Tongue (tissue), 3 donors: ENCODE measurements at places on chromosomes 2 and 18. TPM values are rescaled to one million over a fixed set of nuclear protein-coding genes. Genes with fewer than 3 reads are reported as not detected.
A peak's percentile ranks its signal among the peaks of the same experiment; 100 is the strongest.

The IMPA2 gene
- 58.2 TPM for total RNA-seq

The DSG1 gene
- 17.2 TPM for total RNA-seq

The DAPL1 gene
- 3.5 TPM for total RNA-seq

DNA sequence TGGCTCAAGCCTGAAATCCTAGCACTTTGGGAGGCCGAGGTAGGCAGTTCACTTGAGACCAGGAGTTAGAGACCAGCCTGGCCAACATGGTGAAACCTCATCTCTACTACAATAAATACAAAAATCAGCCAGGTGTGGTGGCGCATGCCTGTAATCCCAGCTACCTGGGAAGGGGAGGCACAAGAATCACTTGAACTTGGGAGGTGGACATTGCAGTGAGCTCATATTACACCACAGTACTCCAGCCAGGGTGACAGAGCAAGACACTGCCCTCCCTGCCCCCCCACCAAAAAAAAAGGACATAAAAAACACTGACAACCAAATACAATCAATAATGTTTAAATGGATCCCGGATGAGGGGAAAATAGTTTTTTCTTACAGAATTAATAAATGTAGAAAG is 7.8 kb downstream of the TIA1 start:
- no peak for DNase-seq

DNA sequence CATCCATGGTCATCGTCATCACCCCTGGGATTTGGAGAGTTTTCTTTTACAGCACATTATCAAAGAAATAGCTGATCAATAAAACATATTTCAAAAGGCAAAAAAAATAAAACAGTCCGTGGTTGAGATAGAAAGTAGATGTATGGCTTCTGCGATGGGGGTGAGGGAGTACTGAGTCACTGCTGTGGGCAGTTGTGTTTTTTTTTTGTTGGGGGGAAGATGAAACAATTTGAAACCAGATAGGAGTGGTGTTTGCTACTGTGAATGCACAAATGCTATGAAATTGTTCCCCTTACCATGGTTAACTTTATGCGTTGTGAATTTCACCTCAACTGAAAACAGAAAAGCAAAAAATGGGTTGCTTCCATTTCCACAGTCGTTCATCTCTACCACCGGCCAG is 11.9 kb upstream of the SALL3 start:
- DNase-seq: no peak

- DNase-seq: no peak
Measured at GRCh38 chr18:44096016-44096415, 584.7 kb upstream of the SETBP1 start.

DNA sequence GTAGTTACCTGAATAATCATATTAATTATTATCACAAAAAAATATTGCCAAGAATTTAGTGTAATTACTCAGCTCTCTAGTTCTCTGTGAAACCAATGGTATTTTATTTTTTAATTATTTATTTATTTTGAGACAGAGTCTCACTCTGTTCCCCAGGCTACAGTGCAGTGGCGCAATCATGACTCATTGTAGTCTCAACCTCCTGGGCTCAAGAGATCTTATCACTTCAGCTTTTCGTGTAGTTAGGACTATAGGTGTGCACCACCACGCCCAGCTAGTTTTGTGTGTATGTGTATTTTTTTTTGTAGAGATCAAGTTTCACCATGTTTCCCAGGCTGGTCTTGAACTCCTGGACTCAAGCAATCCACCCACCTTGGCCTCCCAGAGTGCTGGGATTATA is 440.4 kb upstream of the CDH20 start:
- DNase-seq: no peak

DNA sequence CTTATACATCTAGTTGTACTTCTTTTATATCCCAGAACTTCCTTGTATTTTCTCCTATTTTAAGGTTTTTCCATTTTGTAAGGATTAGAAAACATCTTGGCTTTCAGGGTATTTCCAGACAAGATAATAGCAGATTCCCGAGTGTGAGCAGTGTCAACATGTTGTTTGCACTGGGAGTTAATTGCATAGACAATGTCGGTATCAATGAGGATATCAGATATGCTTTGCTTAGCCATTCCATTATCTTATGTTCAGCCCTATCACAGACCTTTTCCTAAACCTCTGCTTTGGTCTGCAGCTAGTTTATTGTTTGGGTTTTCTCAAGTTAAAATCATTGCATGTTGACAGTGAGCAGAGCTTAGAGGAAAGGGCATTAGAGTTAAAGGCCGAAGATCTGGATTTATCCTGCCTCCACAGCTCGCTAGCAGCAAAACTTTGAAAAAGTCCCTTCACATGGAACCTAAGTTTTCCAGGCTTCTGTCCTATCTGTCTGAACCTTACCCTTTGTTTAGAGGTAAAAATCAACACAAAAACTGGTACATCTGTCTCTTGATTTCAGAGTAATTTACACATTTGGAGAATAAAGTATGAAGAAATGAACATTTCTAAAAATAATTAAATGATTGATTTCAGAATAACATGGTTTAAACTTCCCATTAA is 355.4 kb downstream of the KIAA1328 start:
- DNase-seq: no peak

DNA sequence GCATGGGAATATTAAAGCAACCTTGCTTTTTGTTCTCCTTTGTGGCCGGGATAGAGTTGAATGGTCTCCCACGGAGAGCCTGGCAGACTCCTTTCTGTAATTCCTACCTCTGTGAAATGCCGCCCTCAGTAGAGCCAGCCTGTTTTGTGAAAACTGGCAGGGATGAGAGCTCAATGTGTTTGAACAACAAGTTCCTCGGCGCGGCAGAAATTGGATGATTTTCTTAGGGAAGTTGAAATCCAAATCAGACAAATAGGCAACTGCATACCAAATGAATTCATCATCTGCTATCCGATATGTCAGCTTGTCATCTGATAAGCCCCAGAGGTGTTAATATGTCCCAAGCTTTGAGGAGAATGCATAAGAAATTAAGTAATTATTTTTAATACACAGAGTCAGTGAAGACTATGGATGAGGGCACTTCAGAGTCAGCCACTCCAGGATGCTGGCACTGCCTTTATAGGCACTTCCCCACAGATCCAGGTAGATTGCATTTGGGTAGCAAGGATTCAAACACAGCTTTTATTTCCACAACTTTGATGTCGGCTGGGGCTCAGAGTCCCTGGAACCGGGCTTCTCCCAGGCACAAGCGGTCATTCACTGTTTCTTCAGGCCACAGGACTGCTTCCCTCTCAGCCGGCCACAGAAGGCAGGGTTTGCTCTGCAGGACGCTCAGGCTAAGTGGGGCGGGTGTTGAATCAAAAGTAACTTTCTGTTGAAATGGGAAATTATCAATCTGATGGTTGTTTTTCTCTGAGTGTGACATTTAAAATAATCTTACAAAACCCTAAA is 82.8 kb upstream of the REV1 start:
- DNase-seq: no peak

DNA sequence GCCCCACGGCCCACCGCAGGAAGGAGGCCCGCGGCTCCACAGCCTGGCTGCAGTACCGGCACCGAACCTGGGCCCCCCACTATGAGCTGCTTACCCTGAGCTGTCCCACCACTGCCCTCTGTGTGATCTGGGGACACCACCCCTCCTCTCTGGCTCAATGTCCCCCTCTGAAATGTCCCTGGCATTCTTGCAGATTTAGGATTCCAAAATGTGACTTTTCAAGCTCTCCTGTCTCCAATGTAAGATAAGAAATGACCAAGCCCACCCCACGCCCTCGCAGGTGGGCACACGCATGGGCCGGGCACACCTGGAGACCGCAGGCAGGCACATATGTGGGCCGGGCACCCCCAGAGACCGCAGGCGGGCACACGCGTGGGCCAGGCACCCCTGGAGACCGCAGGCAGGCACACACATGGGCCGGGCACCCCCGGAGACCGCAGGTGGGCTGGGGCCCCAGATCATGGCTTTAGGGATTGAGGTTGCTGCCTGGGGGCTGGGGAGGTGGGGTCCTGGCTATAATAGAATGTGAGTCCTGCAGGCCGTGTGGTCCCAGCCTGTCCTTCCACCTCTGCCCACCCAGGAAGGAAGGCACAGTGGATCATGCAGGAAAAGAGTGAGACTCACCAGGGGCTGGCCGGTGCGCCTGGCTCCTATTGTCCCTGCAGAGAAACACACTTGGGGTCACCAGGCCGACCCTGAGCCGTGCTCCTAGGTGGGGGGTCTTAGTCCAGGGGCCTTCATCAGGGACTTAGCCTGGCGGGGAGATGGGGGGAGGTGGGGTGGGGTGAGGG is 7.2 kb downstream of the PDCD1 start:
- no peak for DNase-seq

- DNase-seq: peak; percentile 90
Measured at GRCh38 chr2:29920130-29920577, 1.2 kb downstream of the ALK start.

DNA sequence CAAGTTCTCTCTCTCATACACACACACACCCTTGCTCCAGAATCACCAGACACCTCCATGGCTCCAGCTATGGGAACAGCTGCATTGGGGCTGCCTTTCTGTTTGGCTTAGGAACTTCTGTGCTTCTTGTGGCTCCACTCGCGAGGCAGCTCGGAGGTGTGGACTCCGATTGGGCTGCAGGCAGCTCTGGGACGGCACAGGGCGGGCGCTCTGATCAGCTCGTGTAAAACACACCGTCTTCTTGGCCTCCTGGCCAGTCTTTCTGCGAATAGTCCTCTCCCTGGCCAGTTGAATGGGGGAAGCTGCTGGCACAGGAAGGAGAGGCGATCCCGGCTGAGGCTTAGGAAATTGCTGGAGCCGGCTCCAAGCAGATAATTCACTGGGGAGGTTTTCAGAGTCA is 22.4 kb downstream of the FOSL2 start:
- peak; percentile 49 for DNase-seq

GRCh38 chr2:85790499-85791188 is 36.9 kb downstream of the ATOH8 start:
- no peak for DNase-seq

- no peak for DNase-seq
Measured at GRCh38 chr2:235406430-235406829, 87.4 kb upstream of the AGAP1 start.

DNA sequence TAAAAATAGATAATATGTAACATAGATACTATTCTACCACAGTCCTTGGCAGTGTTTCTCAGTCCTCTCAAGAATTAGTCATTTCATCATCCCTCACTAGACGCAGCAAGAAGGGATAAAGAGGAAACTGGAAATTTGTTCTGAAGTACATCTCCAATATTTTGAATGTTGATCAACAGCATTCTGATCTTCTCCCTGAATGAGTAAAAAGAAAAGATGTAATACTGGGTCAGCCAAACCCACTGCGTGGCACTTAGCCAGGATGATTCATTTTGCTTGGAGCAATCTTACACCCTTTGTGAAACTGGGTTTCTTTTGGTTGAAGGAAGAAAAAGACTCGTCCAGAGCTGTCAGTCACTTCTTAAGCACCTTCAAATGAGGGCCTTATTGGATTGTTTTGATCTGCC is 54.1 kb downstream of the TAF1B start:
- peak; percentile 70 for DNase-seq

DNA sequence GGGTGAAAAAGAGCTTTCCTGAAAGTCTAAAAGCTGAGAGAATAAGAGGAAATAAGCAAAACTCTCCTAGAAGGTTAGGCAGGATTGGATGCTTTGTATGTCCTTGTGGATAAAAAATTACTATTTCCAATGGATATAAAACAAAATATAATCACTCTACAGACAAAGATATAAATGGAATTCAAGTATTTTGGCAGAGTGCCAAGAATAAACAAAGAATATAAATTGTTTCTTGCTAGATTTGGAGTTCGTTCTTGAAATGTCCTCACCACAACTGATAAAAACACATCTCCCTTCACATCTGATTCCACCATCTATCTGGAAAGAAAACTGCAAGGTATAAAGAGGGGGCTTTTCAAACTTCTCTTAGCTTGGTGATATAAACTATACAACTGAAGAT is 13.3 kb downstream of the SULT1C3 start:
- no peak for DNase-seq

GRCh38 chr2:236872015-236872414 is 213.7 kb upstream of the COPS8 start:
- no peak for DNase-seq

GRCh38 chr18:46570134-46570533 is 86.9 kb downstream of the LOXHD1 start:
- no peak for DNase-seq

DNA sequence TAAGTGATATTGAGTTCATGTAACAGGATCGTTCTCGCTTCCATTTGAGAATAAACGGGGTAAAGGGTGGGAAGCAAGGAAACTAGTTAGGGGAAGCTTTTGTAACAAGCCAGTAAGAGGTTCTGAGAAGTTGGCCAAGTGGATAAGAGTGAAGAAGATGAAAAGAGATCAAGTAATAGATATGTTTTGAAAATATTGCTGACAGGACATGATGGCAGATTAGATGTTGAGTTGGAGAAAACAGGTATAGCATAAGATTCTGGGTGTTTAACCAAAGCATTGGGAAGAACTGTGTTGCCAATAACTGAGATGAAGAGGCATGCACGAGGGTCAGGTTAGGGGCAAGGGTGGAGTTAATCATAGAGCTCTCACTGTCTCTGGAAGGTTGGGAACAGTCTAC is 330.0 kb upstream of the LRRTM1 start:
- DNase-seq: no peak

DNA sequence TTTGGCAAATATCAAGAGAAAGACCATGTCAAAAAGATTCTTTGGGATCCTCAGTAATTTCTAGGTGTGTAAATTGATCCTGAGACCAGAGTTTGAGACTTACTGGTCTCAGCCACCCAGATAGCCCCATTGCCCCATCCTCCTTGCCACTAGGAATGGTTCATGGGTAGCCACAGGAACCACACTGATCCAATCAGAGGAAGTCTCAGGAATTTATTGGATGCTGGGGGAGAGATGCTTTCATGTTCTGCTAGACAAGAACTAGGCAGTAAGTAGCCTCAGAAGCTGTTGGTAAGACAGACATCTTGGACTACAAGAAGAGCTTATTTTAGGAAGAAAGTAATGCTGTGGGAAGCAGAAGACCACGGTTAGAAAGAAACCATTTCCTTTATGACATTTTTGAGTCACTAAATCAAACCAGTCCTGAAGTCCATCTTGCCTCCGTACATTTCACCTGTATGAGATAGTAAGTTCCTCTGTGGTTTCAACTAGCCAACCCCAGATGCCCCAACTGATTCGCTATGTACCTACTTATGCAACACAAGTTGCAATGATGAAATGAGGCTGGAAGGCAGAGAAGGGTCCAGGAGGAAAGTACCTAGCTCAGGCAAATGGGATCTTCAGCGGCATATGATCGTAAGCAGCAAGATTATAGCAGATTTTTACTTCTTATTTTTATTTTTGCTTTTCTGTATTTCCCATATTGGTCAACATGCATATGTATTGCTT is 3.6 kb upstream of the ST3GAL5 start:
- no peak for DNase-seq
